ENCODE measurements at places on chromosomes 3 and 15.
A peak's percentile ranks its signal among the peaks of the same experiment; 100 is the strongest.

GRCh38 chr3:33063651-33064051 lies 33.3 kb downstream of the GLB1 start:
- DNase-seq: no peak

GRCh38 chr3:9703736-9704346 lies at the start of gene CPNE9:
CPNE9 (plus strand) TSS chr3:9703833; CDS start chr3:9703997, 164 bp downstream.
- no peak for DNase-seq

- peak; percentile 18 for DNase-seq
Observed at GRCh38 chr3:195058336-195059005, 212.5 kb downstream of the XXYLT1 start.

GRCh38 chr3:158846803-158847451 lies 45.1 kb downstream of the MFSD1 start:
- no peak for DNase-seq

DNA sequence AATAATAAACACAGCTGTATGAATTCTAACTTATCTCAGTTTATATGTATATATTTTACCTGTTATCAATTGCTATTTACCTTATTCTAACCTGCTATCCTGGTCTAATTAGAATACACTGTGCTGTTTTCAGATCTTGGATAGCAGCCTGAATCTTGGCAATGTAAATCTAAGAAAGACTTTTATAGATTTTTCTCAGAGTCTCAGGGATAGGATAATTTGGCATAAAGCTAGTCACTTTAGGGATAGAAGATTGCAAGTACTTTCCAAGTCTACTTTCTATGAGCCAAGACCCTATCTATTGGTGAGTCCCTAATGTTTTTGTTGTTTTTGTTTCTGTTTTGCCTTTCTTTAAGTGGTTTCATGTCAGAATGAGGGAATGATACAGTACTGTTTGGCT lies 695.7 kb downstream of the NAALADL2 start:
- DNase-seq: no peak

DNA sequence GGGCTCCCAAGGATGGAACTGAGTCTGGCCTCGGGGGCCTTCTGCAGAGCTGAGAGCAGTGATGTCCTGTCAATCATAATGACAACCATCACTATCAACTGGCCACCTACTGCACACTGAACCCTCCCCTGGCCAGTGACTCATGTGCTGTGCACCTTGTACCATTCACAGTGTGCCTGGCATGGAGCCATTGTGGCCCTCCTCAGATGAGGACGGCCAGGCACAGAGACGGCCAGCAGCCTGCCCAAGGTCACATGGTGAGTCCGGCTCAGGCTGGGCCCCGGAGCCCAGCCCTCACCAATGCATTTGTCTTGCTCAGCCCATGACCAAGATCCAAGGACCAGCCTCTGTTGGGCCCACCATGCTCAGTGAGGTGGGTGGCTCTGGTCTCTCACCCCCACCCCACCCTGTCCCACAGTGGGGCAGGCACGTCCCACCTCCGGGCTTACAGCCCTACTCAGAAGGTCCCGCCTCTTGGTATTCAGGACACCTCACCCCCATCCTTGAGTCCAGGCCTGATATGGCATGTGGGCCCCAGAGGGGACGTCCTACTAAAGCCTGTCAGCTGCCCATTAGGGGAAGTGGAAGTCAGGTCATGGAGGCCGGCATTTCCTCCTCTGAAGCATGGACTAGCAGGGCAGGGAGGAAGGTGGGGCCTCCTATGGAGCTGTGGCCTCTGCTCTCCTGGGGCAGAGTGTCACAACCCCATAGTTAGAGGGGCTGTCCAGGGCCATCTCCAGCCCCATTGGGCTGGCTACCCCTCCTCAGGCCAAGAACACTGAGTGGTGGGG lies 35.9 kb upstream of the TMEM115 start:
- no peak for DNase-seq

- peak; percentile 61 for DNase-seq
Observed at GRCh38 chr3:73624821-73625665, at the start of gene PDZRN3. PDZRN3 (minus strand) TSS chr3:73624941.

DNA sequence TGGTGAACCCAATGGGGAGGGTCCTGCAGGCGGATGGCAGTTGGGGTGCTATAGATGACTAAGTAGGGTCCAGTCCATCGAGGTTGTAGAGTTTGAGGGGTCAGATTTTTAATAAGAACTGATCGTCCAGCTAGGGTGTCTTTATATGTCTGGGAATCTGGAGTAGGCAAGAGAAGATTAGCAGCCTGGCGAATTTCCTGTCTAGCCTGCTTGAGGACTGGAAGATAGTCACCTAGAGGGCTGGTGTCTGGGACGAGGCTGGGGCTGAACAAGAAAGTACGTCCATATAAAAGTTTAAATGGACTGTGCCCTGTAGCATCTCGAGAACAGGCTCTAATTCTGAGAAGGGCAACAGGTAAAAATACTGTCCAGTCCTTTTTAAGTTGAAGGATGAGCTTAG lies 6.7 kb upstream of the IP6K2 start:
- no peak for DNase-seq
